Renal cortical epithelial cell (primary cell): ENCODE measurements at places on chromosomes 2 and 18. TPM values are rescaled to one million over a fixed set of nuclear protein-coding genes. Genes with fewer than 3 reads are reported as not detected.

BMP10 gene
- total RNA-seq, result not detected in 2 replicates

MEP1B gene
- not detected in 2 replicates for total RNA-seq

POU3F3 gene
- total RNA-seq, result 32.8 and 81.9 TPM in 2 replicates

ANKRD23 gene
- total RNA-seq, result 0.35 and 2.2 TPM in 2 replicates

CNGA3 gene
- total RNA-seq, result not detected in 2 replicates

PLGLB1 gene
- total RNA-seq, result 4.5 TPM in 1 of 2 replicates, not detected in the other

LBX2 gene
- total RNA-seq, result 0.99 and 1.0 TPM in 2 replicates

GAD1 gene
- 11.4 and 19.4 TPM in 2 replicates for total RNA-seq

NGEF gene
- total RNA-seq, result 0.35 and 0.75 TPM in 2 replicates

GRP gene
- not detected in 2 replicates for total RNA-seq

GNLY gene
- total RNA-seq, result not detected in 2 replicates

LHCGR gene
- not detected in 2 replicates for total RNA-seq

CNTNAP5 gene
- under 0.01 and 0.20 TPM in 2 replicates for total RNA-seq

ALKAL2 gene
- total RNA-seq, result 3.9 and 12.9 TPM in 2 replicates

LDLRAD4 gene
- total RNA-seq, result 0.87 and 4.3 TPM in 2 replicates

SERPINB12 gene
- total RNA-seq, result not detected in 2 replicates

CCDC141 gene
- total RNA-seq, result under 0.01 and 0.05 TPM in 2 replicates

ERICH2 gene
- 1.0 TPM in 1 of 2 replicates, not detected in the other for total RNA-seq

TRAF3IP1 gene
- 6.4 and 25.3 TPM in 2 replicates for total RNA-seq

PDCD1 gene
- total RNA-seq, result 0.15 TPM in 1 of 2 replicates, not detected in the other

MYL12B gene
- total RNA-seq, result 689 and 1,114 TPM in 2 replicates

PHOSPHO2 gene
- total RNA-seq, result 4.2 and 7.7 TPM in 2 replicates

KANSL3 gene
- 21.4 and 55.2 TPM in 2 replicates for total RNA-seq

STAT1 gene
- total RNA-seq, result 149 and 189 TPM in 2 replicates

BCL11A gene
- 0.80 and 1.0 TPM in 2 replicates for total RNA-seq

TMEM200C gene
- total RNA-seq, result 0.30 and 0.69 TPM in 2 replicates

SERPINB3 gene
- total RNA-seq, result 0.40 and 1.9 TPM in 2 replicates

TMEM127 gene
- total RNA-seq, result 24.1 and 48.0 TPM in 2 replicates

GBX2 gene
- 1.0 TPM in 1 of 2 replicates, not detected in the other for total RNA-seq

BOLL gene
- not detected in 2 replicates for total RNA-seq

XIRP2 gene
- total RNA-seq, result not detected in 2 replicates

CAPN14 gene
- total RNA-seq, result 0.20 and 1.6 TPM in 2 replicates

SATB2 gene
- total RNA-seq, result 2.3 and 5.6 TPM in 2 replicates

COL3A1 gene
- 1.6 and 18.2 TPM in 2 replicates for total RNA-seq

SEPTIN10 gene
- 95.7 and 122 TPM in 2 replicates for total RNA-seq

CCDC178 gene
- 0.30 TPM in 1 of 2 replicates, not detected in the other for total RNA-seq

GPR39 gene
- 9.2 and 26.0 TPM in 2 replicates for total RNA-seq

UGT1A1 gene
- total RNA-seq, result 1.2 and 6.2 TPM in 2 replicates

OSR1 gene
- total RNA-seq, result 0.17 and 0.80 TPM in 2 replicates

SOX11 gene
- under 0.01 and 0.05 TPM in 2 replicates for total RNA-seq

ADD2 gene
- 0.35 and 2.3 TPM in 2 replicates for total RNA-seq

TMEM163 gene
- 3.6 and 6.7 TPM in 2 replicates for total RNA-seq

PNKD gene
- total RNA-seq, result 37.2 and 74.1 TPM in 2 replicates

LRP1B gene
- 0.17 and 4.3 TPM in 2 replicates for total RNA-seq

SPP2 gene
- total RNA-seq, result not detected in 2 replicates

SMYD1 gene
- not detected in 2 replicates for total RNA-seq

LINC00305 gene
- total RNA-seq, result not detected in 2 replicates
